ENCODE measurements at places on chromosomes 3 and 15.

DNA sequence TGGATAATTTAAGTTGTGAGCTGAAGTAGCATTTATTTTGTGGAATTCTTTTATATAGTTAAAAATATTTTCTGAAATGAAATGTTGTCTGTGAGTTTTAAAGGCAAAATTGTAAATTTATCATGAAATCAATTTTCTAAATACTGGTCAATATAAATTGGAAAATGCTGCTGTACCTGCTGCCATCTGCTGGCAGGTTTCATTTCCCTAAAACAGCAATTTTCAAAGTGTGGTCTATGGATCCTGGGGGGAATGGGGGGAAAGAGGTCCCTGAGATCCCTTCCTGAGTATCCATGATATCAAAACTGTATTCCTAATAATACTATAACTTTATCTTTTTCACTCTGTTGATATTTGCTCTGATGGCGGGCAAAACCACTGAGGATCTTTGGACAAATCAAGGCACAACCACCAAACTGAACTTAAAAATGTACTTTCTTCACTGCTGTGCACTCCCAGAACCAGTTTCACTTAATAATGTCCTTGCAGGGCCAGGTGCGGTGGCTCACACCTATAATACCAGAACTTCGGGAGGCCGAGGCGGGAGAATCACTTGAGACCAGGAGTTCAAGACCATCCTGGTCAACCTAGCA lies 17.2 kb upstream of the CCR4 start:
- DNase-seq, result no peak

DNA sequence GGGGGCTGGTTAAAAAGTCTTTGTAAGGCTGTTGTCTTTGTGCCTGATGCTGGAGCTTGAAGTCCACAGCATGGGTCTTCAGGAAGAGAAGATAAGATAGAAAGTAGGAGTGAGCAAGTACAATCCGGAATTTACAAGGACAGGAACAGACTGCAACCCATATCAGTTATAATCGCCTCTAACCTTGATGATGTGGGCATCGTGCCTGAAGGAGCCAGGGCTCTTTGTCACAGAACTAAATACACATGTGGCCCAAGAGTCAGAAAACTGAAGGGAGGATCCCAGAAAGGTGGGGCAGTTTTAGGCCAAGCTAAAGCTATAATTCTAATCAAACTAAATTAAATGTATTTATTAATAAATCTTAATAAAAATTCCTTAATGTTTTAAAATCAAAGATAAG lies 132.2 kb downstream of the TMCO5A start:
- DNase-seq, result no peak

- DNase-seq, result no peak
Measured at GRCh38 chr3:41095702-41096101, 103.6 kb upstream of the CTNNB1 start.

GRCh38 chr3:10437272-10437994 lies 68.0 kb downstream of the ATP2B2 start:
- no peak for DNase-seq

DNA sequence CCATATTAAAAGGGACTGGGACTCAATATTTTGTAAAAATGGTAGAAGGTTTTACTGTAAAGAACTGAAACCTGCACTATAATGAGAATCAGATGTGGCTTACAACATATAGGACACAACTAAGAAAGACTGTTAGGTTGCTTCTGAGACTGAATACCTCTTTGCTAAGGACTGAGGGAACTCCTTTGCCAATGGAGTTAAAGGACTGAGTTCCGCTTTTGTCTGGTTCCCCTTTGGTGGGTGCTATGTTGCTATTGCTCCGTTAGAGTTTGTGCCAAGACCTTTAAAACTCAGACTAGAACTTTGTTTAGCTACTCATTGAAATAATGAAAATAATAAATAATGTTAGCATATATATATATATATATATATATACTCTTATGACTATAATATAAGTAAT lies 147.8 kb upstream of the KCNMB2 start:
- no peak for DNase-seq

DNA sequence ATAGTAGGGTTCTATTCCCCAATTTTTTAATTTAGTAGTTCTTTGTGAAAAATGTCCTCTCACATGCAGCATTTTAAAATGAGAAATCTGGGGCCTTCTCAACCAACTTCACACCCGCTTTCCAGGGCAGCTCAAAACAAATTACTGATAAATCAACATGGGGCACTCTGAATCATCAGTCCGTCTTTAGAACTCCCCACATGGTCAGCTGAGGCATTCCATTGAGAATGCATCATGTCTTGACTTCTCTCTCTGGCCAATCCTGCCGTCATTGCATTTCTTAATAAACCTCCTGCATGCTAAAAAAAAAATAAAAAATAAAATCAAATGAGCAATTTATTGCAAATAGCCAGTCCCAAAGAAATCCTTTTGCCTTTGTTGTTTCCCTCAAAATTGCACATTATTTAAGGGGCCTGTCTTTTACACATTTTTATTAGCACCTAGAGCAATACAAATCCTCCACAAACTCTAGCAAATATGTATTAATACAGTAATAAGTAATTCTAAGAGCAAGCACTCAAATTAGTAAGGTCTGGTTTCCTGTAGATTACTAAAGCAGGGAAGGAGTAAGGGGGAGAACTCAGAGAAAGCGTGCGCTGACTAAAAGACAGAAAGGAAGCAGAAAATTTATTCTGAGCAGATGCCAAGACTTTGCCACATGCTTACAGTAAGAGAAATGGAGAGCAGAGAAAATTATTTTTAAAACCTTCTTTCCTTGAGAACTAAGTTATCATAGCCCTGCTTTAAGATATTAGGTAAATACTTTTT lies 175.7 kb downstream of the TNIK start:
- peak; percentile 18 for DNase-seq

GRCh38 chr3:81554388-81554787 lies 207.1 kb downstream of the GBE1 start:
- DNase-seq, result no peak
